ENCODE measurements at places on chromosomes 2 and 18. TPM values are rescaled to one million over a fixed set of nuclear protein-coding genes. Genes with fewer than 3 reads are reported as not detected.

GRCh38 chr2:21256006-21256405 is 132.2 kb downstream of the TDRD15 start:
- H3K27me3 ChIP-seq = no peaks in the 10 kb centered on the region
- no peaks in the 10 kb centered on the region for H3K36me3 ChIP-seq
- peaks cover 23% of the 10 kb centered on the region for H3K4me1 ChIP-seq
- DNase-seq = no peak
- no peak overlapping the region for H3K4me3 ChIP-seq

- DNase-seq = no peak
- H3K36me3 ChIP-seq = no peaks in the 10 kb centered on the region
- peaks cover 5% of the 10 kb centered on the region for H3K27me3 ChIP-seq
- H3K27ac ChIP-seq = no peak overlapping the region
- peaks cover 19% of the 10 kb centered on the region for H3K4me1 ChIP-seq
These were observed 748.7 kb upstream of the CHAC2 start for GRCh38 chr2:53018825-53019425.

DNA sequence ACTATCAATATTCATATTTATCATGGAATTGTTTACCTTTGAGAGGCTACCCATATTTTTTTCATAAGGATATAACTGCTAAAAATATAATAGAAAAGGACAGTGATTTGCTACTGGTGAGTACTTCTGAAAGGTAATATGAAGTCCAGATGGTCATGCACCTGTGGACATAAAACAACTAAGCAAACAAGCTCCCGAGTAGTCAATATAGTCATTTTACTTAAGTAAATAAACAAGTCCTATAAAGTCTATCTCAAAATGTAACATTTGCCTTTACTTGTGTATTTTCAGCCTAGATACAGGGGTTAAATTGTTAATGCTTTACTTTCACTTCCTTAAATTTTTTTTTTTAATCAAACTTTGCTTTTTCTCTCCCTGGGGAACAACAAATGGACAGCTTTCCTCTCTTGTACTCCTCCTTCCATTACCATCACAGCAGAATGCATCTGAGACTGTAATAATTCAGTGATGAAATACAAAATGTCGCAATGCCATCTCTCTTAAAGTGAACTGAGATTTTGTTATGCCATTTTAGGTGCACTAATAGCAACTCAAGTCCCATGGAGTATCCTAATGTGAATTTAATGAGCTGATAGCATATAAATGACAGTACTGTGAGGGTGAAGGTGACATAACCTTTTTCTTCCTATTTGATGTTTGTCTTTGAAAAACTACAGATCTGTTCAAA is 1325.4 kb upstream of the ZEB2 start:
- no peak for DNase-seq
- no peaks in the 10 kb centered on the region for H3K27me3 ChIP-seq
- no peaks in the 10 kb centered on the region for H3K4me1 ChIP-seq

GRCh38 chr2:203033395-203033794 is 18.7 kb downstream of the NBEAL1 start:
- H3K4me1 ChIP-seq = peaks cover 53% of the 10 kb centered on the region
- H3K36me3 ChIP-seq = no peaks in the 10 kb centered on the region
- H3K27ac ChIP-seq = peak overlapping the region; percentile 76

DNA sequence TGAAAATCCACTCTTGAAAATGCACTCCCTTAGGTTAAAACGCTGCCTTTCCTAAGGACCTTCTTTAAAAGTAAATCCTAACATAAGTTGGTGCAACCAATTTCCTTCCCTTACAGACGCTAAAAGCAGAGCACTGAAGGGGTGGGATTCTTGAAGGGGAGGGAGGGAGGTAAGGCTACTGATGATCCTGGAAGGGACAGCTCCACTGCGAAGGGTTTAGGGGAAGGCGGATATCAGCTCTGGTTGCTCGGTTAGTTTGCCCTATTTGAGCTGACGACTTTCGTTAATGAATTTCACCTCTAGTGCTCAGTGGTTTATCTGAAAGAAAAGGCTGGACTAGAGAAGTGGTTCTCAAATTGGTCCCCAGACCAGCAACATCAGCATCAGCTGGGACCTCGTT is 49.7 kb upstream of the SIGLEC15 start:
- H3K27ac ChIP-seq = no peak overlapping the region
- H3K36me3 ChIP-seq = no peaks in the 10 kb centered on the region
- H3K27me3 ChIP-seq = no peaks in the 10 kb centered on the region
- peaks cover 53% of the 10 kb centered on the region for H3K4me1 ChIP-seq
- H3K4me3 ChIP-seq = peak overlapping the region; percentile 62

DNA sequence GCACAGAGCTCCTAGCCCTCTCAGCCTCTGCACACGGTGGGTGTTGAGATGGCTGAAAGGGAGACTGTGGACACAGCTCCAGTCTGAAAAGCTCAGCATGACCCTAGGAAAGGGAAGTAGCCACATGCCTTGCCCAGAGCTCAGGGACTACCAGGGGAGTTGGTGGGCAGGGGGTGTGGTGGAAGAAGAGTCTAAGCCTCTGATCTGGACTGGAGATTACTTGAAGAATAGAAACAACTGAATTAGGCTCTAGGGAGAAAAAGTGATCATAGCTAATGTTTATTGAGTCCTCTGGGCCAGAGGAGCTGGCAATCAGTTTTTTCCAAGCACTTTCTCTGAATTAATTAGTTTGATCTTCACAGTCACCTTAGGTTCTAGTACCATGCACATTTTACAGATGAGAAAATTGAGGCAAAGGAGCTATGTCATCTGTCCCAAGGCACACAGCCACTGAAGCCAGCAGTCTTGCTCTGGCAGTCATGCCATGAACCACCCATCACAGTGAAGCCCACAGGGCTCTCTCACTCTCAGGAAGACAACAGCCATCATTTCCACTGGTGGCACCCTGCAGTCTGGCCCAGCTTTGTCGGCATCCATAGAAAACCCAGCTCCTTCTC is 10.3 kb downstream of the SDC1 start:
- H3K36me3 ChIP-seq = no peaks in the 10 kb centered on the region
- H3K27me3 ChIP-seq = no peaks in the 10 kb centered on the region
- peak; percentile 32 for DNase-seq
- H3K27ac ChIP-seq = no peak overlapping the region
- H3K4me1 ChIP-seq = peaks cover 7% of the 10 kb centered on the region

GRCh38 chr18:32298171-32298667 is 108.4 kb downstream of the MEP1B start:
- H3K27me3 ChIP-seq = no peaks in the 10 kb centered on the region
- no peak overlapping the region for H3K4me3 ChIP-seq

- no peak for DNase-seq
- no peak overlapping the region for H3K27ac ChIP-seq
- peaks cover 24% of the 10 kb centered on the region for H3K4me1 ChIP-seq
- peaks cover 3% of the 10 kb centered on the region for H3K36me3 ChIP-seq
These were observed 427.3 kb upstream of the ST6GAL2 start for GRCh38 chr2:107313316-107313715.

GRCh38 chr2:65528241-65528574 is 95.8 kb upstream of the SPRED2 start:
- DNase-seq = no peak
- peaks cover 11% of the 10 kb centered on the region for H3K4me1 ChIP-seq
- no peaks in the 10 kb centered on the region for H3K36me3 ChIP-seq
- H3K4me3 ChIP-seq = no peak overlapping the region

GRCh38 chr18:76972241-76972640 is 149.9 kb downstream of the ZNF236 start:
- no peak for DNase-seq
- H3K27me3 ChIP-seq = no peaks in the 10 kb centered on the region
- no peak overlapping the region for H3K4me3 ChIP-seq
- no peak overlapping the region for H3K27ac ChIP-seq

- no peak for DNase-seq
- peaks cover 25% of the 10 kb centered on the region for H3K4me1 ChIP-seq
- H3K4me3 ChIP-seq = no peak overlapping the region
- no peaks in the 10 kb centered on the region for H3K27me3 ChIP-seq
- H3K36me3 ChIP-seq = no peaks in the 10 kb centered on the region
These were observed 195.5 kb downstream of the TTC32 start for GRCh38 chr2:19706332-19706731.

DNA sequence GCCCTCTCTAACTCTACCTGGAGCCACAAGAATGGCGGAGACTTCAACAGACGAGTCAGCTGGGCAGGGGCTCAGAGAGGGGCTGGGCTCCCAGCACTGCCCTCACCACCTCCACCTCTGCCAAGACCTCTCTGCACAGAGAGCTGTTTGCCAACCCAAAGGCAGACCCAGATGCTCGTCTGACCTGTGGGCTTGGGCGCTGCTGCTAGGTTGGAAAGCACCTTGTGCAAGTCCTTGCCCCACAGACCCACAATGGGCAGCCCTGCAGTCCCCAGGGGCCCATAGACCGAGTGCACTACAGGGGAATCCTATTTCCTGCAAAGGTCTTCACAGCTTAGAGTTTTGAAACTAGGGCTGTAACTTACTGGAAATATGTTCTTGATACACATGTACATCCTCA is 13.3 kb downstream of the ACKR3 start:
- no peak overlapping the region for H3K27ac ChIP-seq
- DNase-seq = no peak

DNA sequence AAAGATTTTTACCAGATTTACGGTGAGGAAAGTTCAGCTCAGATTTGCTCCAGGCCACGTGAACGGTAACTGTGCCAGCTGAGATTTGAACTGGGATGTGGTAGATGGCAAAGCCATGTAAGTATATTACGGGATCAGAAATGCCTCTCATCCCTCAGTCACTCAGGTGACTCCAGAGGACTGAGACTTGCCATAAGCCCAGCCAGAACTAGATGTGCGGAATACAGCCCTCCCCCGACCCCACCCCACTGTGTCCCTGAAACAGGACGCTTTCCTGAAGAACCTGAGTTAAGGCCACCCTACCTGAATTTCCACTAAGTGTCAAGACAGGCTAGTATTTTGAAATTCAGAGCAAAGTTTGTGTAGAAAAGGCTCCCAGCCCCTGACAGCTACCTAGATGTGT is 1.3 kb upstream of the FHL2 start:
- DNase-seq = no peak
- peaks cover 9% of the 10 kb centered on the region for H3K36me3 ChIP-seq
- H3K4me1 ChIP-seq = peaks cover 69% of the 10 kb centered on the region
- H3K27me3 ChIP-seq = no peaks in the 10 kb centered on the region
- no peak overlapping the region for H3K27ac ChIP-seq

DNA sequence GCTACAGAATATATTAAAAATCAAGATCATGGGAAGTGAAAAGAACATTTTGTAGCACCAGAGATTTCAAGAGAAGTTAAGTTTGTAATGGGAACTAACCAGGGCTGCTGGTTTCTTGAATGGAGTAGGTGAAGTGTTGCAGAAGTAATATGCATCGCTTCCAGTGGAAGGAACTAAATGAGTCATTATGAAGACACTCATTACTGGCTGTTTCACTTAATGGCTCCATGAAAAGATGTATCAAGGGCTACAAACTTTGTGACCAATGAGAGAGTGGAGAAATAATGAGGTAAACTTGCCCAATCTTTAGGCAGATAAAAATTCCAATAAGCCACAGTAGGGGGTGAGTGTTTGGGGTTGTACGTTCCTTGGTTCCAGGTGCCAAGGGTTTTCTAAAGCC is 380.4 kb upstream of the POU3F3 start:
- no peaks in the 10 kb centered on the region for H3K4me1 ChIP-seq
- peaks cover 7% of the 10 kb centered on the region for H3K27me3 ChIP-seq
- no peaks in the 10 kb centered on the region for H3K36me3 ChIP-seq
- no peak overlapping the region for H3K27ac ChIP-seq
- no peak overlapping the region for H3K4me3 ChIP-seq

DNA sequence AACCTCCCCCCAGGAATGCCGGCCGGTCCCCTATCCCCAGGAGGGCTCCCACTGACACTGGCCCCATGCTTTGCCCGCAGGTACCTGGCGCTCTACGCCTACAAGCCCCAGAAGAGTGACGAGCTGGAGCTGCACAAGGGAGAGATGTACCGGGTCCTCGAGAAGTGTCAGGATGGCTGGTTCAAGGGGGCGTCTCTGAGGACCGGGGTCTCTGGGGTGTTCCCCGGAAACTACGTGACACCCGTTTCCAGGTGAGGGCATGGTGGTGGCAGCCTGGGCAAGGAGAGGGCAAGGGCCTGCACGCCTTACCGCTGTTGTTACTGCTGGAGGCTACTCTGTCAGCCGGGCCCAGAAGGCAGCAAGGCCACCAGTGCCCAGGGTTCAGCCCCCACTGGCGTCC is 181.3 kb downstream of the SEPTIN10 start:
- no peaks in the 10 kb centered on the region for H3K27me3 ChIP-seq
- DNase-seq = peak; percentile 83
- peaks cover 21% of the 10 kb centered on the region for H3K36me3 ChIP-seq
- H3K4me3 ChIP-seq = no peak overlapping the region
- H3K4me1 ChIP-seq = peaks cover 47% of the 10 kb centered on the region

GRCh38 chr2:53242090-53242489 is 525.5 kb upstream of the CHAC2 start:
- H3K36me3 ChIP-seq = no peaks in the 10 kb centered on the region
- no peak overlapping the region for H3K27ac ChIP-seq
- no peaks in the 10 kb centered on the region for H3K4me1 ChIP-seq
- peaks cover 15% of the 10 kb centered on the region for H3K27me3 ChIP-seq

DNA sequence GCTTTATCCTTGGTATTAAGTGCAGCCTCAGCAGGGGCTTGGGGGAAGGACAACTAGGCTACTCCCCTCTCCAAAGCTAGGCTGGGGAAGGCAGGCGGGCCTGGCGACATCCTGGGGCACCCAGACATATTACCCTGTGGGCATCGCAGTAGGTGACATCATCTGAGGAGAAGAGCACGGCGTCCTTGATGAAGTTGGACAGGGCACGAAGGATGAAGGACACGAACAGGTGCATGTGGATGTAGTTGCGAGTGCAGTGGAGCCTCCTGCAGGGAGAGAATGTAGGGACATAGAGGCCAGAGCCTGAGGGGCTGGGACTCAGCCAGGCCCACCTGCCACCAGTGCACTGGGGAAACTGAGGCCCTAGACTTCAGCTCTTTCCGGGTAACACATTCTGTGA is 32.3 kb downstream of the TMEM37 start:
- no peak for DNase-seq
- H3K4me3 ChIP-seq = no peak overlapping the region
- H3K27me3 ChIP-seq = peaks cover 17% of the 10 kb centered on the region
- H3K27ac ChIP-seq = no peak overlapping the region
- H3K4me1 ChIP-seq = peaks cover 15% of the 10 kb centered on the region

- H3K4me3 ChIP-seq = no peak overlapping the region
- no peaks in the 10 kb centered on the region for H3K36me3 ChIP-seq
- H3K27ac ChIP-seq = peak overlapping the region; percentile 66
- H3K27me3 ChIP-seq = peaks cover 2% of the 10 kb centered on the region
- H3K4me1 ChIP-seq = peaks cover 20% of the 10 kb centered on the region
- DNase-seq = no peak
These were observed 167.0 kb downstream of the BCL11A start for GRCh38 chr2:60386436-60386835.

DNA sequence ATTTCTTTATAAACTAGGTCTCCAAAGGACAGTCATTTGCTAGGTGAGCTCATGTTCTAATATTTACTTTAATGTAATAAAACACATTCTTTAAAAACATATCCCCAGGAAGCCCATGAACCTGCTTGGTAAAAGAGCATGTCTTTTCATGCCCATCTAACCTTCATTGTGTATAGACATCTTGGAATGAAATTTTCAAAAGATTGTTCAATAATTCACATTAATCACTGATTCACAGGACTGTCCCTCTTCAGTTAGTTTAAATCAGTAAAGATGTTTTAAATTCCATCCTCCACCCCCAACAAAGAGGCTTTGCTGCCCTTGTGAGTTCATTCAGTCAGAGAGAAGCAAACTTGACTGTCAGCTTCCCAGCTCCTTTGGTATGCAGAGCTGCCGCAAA is 633.4 kb upstream of the CELF4 start:
- peaks cover 2% of the 10 kb centered on the region for H3K27me3 ChIP-seq
- no peak overlapping the region for H3K4me3 ChIP-seq
- no peaks in the 10 kb centered on the region for H3K4me1 ChIP-seq
- no peaks in the 10 kb centered on the region for H3K36me3 ChIP-seq

The NOTO gene
- not detected for total RNA-seq

The HOXD9 gene
- not detected for total RNA-seq

The LCT gene
- total RNA-seq = not detected

The CWC22 gene
- total RNA-seq = 19.0 TPM

The MAP3K19 gene
- total RNA-seq = not detected

The CD207 gene
- total RNA-seq = not detected

The MTIF2 gene
- 20.6 TPM for total RNA-seq

The MDH1B gene
- total RNA-seq = 1.5 TPM

Measured in chondrocyte (in vitro differentiated cells).